ENCODE measurements at places on chromosomes 11 and 22.

- DNase-seq = no peak
Measured at GRCh38 chr22:32354360-32355351, 3.0 kb upstream of the RFPL3 start.

- no peak for DNase-seq
Measured at GRCh38 chr11:66956689-66957290, 1.4 kb downstream of the PC start.

- no peak for DNase-seq
Measured at GRCh38 chr11:9573775-9574621, 528 bp downstream of the WEE1 start.

DNA sequence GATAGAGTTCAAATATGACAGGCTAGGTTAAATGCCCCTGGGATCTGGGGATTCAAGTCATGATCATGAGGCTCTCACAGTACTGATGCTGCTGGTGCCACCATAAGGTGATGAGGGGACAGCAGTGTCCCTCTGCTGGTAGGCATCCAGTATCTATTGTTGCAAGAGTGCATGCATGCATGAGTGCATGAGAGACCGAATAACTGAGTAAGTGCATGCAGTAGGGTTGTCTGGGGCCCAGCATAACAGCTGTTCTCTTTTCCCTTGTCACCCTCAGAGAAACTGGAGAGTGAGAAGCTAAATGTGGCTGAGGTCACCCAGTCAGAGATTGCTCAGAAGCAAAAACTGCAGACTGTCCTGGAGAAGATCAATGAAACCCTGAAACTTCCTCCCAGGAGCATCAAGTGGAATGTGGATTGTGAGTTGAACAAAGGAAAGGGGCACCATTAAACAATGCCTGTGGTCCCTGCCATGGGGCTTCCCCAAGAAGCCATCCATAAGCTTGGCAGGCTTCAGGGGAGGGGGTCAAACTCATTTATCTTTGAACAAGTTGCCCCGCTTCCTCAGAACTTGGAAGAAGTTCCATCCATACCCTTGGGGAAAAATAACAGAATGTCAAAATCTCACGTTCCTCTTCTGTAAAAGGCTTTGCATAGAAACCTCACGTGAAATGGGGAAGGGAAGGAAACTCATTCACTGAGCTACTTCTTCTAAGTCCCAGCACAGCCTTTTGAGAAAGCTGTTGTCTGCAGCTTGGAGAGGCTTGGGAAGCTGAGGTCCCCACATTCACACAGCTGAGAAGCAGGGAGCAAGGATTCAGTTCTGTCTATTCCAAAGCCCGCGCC, 119.0 kb downstream of the PARVA start:
- DNase-seq = no peak

GRCh38 chr11:5123802-5124521, 14.2 kb downstream of the OR52A5 start:
- no peak for DNase-seq

DNA sequence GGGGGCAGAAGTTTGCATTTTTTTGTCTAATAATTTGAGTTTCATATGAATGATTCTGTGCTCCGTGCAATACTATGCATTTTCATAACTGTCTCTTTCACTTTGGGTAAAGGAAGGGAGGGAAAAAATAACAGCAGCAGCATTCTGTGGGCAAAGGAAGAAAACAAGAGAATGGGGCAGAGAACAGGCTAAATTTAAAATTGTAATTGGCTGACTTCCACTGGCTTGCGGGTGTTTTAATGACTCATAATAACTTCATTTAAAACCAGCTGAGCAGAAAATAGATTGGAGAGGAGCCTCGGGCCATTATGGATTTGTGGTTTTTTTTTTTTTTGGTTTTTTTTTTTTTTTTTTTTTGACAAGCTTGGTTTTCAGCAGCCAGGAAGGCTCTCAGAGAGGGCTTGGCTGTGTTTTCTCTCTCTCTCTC, 107.4 kb downstream of the ZBTB16 start:
- no peak for DNase-seq

DNA sequence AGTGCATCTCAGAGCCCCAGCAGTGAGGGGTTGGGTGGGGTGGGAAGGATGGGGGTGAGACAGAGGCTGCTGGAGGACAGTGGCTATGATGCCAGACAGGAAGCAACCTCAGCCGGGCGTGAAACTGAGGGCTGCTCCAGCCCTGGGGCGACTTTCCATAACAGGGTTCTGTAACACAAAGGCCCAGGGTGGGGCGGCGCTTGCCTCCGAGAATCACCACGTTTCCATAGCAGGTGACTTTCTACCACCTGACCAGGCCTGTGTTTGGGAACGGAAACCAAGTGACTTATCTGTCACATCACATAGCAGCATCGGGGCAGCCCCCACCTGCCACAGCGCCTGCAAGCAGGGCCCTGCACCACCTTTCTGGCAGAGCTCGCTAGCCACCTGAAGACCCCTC, 85.8 kb downstream of the TRMU start:
- no peak for DNase-seq

DNA sequence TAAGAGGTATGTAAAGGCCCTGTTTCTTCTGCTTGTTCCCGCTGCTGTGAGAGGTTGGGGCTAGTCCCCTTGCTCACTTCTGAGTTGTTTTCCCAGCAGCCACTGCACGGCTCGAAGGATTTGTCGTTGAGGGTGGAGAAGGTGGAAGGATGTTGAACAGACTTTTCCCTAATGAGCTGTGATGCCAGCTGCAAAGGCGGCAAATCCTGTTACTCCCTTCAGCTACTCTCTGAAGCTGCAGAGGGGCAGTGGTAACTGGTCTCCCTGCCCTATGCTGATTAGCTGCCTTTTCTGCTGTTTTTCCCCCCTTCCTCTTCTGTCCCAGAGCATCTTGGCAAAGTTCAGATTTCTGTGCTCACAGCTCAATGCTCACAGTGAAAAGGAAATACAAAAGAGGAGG, 90.4 kb upstream of the SLC25A18 start:
- no peak for DNase-seq

- no peak for DNase-seq
Measured at GRCh38 chr22:50599816-50600455, 657 bp upstream of the MAPK8IP2 start.

DNA sequence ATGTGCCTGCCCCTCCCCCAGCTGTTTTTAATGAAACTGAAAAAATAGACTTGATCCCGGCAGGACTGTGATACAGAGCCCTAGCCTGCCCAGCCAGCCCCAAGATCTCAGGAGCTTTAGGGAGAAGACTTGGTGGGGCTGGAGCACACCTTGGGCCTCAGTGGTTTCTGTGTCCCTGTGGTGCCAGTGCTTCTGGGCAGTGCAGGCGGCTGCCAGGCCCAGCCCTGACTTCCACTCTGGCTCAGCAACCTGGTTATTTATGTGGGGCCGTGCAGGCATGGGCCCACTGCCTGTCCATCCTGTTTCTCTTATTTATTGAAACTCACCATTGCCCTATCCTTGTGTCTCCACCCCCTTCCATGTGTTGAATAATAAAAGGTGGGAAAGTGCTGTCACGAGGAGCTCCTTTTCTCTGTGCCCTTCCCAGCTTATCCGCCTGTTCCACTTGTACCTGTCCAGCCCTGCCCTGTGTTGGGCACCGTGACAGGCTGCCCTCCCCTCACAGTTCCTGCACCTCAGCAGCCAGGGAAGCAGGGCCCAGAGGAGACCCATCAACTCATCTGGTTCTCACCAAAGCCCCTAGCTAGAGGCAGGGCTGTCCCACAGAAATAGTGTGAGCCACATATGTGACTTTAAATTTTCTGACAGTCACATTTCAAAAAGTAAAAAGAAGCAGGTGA, 20.2 kb downstream of the RELT start:
- no peak for DNase-seq

- no peak for DNase-seq
Measured at GRCh38 chr11:85724748-85725465, 38.9 kb upstream of the CCDC89 start.

GRCh38 chr11:17699147-17700114, 19.9 kb upstream of the MYOD1 start:
- no peak for DNase-seq

- DNase-seq = no peak
Measured at GRCh38 chr11:61357233-61357893, 4.3 kb downstream of the CYB561A3 start.

DNA sequence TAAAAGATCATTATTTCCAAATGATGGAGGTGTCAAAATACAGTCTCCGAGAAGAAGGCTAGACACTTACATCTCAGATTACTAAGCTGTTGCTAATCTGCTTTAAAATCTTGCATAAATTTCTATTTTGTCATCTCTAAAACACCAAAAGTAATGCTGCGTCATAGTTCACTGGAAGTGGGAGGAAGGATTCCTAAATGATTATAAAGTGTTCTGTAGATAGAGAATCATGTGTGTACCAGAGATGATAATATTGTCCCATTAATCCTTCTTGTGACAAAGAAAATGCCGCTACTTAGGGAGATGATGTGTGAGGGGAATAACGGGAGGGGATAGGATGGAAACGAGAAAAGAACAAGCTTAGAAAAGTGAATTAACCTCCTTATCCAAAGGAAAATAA, 268.6 kb downstream of the JRKL start:
- no peak for DNase-seq
